Activated CD8-positive, alpha-beta T cell treated with anti-CD3 and anti-CD28 coated beads for 36 hours (primary cell): ENCODE measurements at places on chromosomes 13 and 19. TPM values are rescaled to one million over a fixed set of nuclear protein-coding genes. Genes with fewer than 3 reads are reported as not detected.

DNA sequence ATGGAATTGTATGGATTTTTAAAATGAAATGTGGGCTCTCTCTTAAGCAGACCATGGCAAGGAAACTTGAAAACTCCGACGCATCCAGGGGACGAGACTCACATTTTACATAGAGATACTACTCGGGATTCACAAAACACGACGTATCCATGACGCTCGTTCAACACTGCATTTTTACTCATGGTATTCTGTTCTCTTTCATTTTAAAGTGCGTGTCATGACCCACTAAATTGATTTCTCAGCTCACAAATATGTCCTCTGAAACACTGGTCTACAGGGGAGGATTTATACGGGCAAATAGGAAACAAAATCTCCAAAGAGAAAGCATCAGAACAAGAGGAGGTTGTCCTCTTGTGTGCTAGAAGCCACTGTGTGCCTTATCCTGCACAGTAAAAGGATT, 523.5 kb downstream of the MYO16 start:
- DNase-seq, result no peak
- no peaks in the 10 kb centered on the region for H3K4me1 ChIP-seq

SCEL gene
- not detected for total RNA-seq

DNA sequence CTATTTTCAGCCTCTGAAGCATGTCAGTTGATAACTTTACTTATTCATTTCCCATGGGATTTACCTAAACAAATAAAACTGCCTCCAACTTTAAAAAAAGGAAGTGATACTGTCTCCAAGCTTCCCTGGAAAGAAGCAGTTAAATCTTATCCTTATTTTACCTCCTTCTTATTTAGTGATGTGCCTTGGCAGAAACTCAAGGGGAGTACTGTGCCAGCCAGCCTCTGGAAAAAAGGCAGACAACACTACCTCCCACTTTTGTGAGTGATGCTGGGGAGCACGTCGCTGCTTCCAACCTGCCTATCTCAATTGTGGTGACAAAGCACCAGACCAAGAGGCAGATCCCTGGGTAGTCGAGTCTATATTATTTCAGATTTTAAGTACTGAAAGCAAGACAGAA, 765.6 kb downstream of the DIAPH3 start:
- DNase-seq, result no peak
- no peaks in the 10 kb centered on the region for H3K36me3 ChIP-seq
- no peaks in the 10 kb centered on the region for H3K4me1 ChIP-seq
- H3K4me3 ChIP-seq, result no peak overlapping the region
- H3K27me3 ChIP-seq, result peaks cover 6% of the 10 kb centered on the region

DNA sequence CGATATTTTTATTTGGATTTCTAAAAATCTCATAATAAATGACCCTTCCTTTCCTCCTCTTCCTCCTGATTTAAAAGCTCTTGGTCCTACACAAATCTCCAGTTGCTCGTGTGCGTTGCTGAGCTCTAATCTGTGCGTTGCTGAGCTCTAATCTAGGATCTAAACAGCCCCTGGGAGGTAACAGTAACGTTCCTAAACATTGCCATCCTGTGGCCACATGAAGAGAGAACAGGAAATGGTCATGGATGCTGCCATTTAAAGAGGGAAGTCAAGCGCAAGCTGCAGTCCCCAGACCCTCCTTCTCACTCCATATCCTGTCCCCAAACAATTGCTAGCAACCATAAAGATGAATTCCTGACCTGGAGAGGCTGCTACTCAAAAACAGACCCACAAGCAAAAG, 170.8 kb downstream of the NUFIP1 start:
- H3K27ac ChIP-seq, result no peak overlapping the region
- H3K4me1 ChIP-seq, result peaks cover 20% of the 10 kb centered on the region
- peaks cover 13% of the 10 kb centered on the region for H3K27me3 ChIP-seq
- no peak overlapping the region for H3K4me3 ChIP-seq
- no peak for DNase-seq

- no peak for DNase-seq
- no peak overlapping the region for H3K27ac ChIP-seq
- H3K4me3 ChIP-seq, result no peak overlapping the region
- H3K36me3 ChIP-seq, result no peaks in the 10 kb centered on the region
- H3K27me3 ChIP-seq, result no peaks in the 10 kb centered on the region
Measured at GRCh38 chr13:48501705-48502104, 31.2 kb downstream of the RCBTB2 start.

GRCh38 chr13:34172048-34172447, 354.1 kb downstream of the RFC3 start:
- H3K4me1 ChIP-seq, result no peaks in the 10 kb centered on the region
- H3K4me3 ChIP-seq, result no peak overlapping the region
- H3K27me3 ChIP-seq, result no peaks in the 10 kb centered on the region
- H3K27ac ChIP-seq, result no peak overlapping the region
- DNase-seq, result no peak
